ENCODE measurements at places on chromosomes 11 and 22.

GRCh38 chr11:119721129-119722120 is 7.6 kb downstream of the NECTIN1 start:
- no peak for DNase-seq

- no peak for DNase-seq
These were observed 678.7 kb downstream of the BRD1 start for GRCh38 chr22:49148895-49149418.

GRCh38 chr11:44192017-44192385 is 96.5 kb downstream of the EXT2 start:
- no peak for DNase-seq

- DNase-seq: peak; percentile 95
These were observed 1.1 kb downstream of the SLC3A2 start for GRCh38 chr11:62881579-62882430.

DNA sequence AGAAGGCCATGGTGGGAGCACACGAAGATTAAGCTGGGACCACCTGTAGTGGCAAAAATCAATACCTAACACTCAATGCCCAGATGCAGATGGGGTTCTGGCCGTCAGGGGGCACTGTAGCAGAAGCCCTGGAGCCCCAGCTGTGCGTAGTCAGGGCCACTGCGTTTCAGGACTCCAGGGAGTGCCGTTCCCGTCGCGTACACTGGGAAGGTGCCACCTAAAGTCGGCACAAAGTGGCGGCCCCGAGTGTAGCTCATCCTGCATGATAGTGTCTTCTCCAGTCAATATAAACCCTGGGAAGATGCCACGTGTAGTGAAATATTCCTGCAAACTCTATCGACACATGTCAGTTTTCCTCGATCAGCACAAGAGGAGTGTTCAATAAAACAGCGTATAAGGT is 123.8 kb upstream of the NTM start:
- DNase-seq: no peak

DNA sequence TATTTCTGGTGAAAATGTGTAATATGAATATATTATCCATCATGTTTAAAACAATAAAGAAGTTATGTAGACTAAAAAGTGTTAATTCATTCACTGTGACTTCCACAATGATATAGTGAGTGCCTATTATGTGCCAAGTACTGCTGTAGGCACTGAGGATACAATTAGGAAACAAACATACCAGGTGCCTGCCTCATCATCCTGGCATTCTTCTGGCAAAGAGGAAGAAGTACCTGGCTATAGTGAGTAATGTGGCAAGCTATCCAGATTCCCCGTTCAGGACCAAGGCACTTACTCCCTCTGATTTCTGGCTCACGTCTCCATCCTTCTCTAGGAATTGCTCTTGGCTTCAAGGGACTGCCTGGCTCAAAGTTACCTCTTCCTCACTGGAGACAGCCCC is 77.5 kb upstream of the CLMP start:
- DNase-seq: no peak

- DNase-seq: no peak
These were observed 18.1 kb downstream of the TOM1 start for GRCh38 chr22:35317680-35318290.

DNA sequence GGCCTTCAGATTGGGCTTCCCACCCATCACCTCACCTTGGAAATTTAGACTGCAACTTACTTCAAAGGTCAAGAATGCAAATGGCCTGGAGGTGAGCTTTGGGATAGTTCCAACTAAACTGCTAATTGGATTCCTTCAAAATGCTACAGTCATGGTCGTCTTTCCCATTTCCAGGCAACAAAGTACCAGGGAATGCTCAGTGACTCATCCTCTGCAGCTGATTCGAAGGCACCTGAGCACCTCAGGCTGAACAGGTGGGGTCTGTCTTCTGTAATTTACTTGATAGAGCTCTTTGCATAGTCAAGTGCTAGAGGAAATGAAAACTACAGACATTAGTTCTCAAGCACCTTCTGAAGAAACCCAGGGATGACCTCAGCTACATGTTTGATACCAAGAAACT is 20.5 kb upstream of the FSHB start:
- DNase-seq: no peak

DNA sequence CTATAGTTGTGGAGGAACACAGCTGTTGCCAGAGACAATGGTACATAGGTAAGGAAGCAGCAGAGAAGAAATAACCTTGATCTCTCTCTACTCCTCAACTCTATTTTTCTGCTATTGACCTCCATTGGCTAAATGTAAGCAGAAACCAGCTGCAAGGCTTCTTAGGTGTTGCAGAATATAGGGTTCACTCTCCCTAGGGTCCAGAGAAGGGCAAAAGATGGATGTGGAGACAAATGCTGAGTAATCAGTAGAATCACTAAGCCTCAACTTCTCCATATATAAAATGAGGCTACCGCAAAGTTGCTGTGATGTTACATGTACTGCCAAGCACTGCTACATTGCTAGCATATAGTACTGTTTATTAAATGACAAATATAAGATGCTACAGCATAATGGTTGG is 120.6 kb downstream of the PDE3B start:
- DNase-seq: no peak

GRCh38 chr11:47392546-47393162 is 14.3 kb upstream of the SPI1 start:
- no peak for DNase-seq

- no peak for DNase-seq
These were observed 25.9 kb downstream of the RBX1 start for GRCh38 chr22:40976866-40977700.

GRCh38 chr11:80702264-80702663 is 1261.4 kb upstream of the TENM4 start:
- DNase-seq: no peak

GRCh38 chr11:57626895-57627294 is 22.8 kb downstream of the YPEL4 start:
- no peak for DNase-seq

GRCh38 chr11:98549571-98549970 is 471.2 kb upstream of the CNTN5 start:
- DNase-seq: no peak

GRCh38 chr11:116607027-116607426 is 165.8 kb downstream of the BUD13 start:
- DNase-seq: no peak

DNA sequence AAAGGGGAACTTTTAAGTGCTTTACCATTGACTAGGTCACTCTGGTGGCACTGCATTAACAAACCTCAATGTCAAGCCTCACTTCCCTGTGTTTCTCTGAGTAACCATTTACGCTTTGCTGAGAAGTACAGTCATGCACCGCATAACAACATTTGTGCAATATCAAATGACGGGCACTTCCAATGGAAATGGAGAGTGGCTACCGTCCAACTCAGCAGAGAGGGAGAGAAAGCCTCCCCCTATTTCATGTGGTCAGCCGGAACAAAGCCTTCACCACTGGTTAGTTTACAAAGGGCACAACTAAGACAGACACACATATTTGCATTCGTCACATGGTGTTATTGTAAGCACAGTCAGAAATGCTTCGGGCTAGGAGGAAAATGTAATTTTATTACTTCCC is 117.3 kb downstream of the RASSF10 start:
- no peak for DNase-seq
